Activated CD4-positive, CD25-positive, alpha-beta regulatory T cell treated with anti-CD3 and anti-CD28 coated beads, Interleukin-2, amount 50 U/mL, for 16 hours (primary cell): ENCODE measurements at places on chromosomes 4 and X.

- DNase-seq, result no peak
Measured at GRCh38 chr4:113823291-113823659, 61.7 kb upstream of the CAMK2D start.

GRCh38 chrX:1870421-1870820 is 255.6 kb downstream of the ASMT start:
- DNase-seq, result no peak

- no peak for DNase-seq
Measured at GRCh38 chr4:102338405-102338804, 6.9 kb downstream of the SLC39A8 start.

DNA sequence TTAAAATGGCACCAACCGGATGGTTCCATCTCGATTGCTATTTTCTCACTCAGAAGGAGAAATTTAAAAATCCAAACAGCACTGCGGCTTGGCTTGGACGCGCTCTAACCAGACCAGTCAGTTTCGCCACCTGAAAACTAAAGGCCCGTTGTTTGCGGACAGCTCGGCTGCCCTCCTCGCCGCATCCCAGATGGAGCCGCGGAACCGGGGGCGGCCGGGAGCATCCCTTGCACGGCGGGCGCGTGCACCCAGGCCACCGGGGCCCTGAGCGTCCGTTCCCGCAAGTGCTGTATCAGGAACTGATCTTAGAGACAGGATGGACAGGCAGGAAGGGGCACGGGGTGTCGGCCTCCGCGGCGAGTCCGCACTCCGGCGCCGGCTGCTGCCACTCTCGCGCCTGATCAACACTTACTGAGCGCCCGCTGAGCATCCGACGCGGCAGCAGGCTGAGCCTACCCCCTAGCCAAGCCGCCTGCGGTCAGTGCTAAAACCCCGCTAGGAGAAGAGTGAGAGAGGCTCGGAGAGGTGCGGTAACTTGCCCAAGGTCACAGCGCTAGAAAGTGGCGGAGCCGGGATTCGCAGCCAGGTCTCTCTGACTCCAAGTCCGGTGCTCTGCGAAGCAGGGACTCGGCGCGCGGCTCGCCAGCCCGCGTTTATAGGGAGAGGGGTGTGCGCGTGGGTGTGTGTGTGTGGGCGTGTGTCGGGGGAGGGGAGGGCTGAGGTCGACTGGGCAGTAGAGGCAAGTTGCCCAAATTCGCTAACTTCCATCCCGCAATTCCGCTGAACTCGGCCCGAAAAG is at the start of gene CITED1:
Gene CITED1 (minus strand): TSS at position 629 of the 799 bp plus-strand sequence. CDS start 3,045 bp downstream, outside the sequence.
- DNase-seq, result no peak

DNA sequence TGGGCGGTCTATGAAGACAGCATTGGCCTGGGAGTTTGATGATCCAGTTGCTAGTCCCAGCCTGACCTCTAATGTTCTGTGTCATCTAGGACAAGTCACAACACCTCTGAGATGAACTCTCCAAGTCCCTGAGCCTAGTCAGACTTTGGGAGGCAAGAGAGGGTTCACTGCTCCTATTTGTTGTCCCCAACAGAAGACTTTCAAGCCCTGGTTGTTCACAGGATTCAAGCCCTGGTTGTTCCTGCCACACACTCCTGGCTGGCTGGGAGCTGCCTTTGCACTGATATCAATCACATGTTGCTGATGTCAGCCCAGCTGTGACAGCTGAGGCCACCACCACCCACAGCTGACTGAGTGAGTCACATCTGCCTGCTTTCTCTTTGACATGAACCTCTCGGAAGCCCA is 253.2 kb upstream of the RASGEF1B start:
- DNase-seq, result no peak

GRCh38 chr4:27692868-27693634 is 832.4 kb downstream of the STIM2 start:
- DNase-seq, result no peak

- DNase-seq, result no peak
Measured at GRCh38 chr4:88817740-88818139, 120.1 kb upstream of the NAP1L5 start.

DNA sequence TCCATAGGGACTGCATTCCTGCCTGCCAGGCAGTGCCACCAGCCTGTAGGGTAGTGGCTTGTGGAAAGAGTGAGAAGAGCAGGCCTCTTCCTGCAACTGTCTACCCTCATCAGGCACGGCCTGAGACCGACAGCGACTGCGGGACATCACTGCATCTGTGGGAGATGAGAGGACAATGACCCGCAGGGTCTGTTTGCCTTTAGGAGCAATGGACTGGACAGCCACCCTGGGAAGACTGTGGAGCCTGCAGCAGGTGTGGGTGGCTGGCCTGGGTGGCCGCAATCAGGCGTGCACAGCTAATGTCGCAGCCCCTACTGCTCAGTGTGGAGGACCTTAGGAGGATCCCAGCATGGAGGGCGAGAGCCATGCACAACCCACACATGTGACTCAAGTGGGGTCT is 227.9 kb downstream of the PTTG2 start:
- DNase-seq, result no peak

DNA sequence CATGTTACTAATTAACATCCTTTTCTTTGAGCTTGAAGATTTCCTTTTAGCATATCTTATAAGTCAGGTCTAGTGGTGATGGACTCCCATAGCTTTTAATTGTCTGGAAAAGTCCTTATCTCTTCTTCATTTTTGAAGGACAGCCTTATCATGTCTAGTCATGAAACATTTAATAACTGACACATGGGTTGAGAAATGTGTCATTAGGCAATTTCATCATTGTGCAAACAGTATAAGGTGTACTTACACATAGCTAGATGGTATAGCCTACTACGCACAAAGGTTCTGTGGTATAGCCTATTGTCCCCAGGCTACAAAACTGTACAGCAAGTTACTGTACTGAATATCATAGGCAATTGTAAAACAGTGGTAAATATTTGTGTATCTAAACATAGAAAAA is 34.5 kb upstream of the ALG13 start:
- no peak for DNase-seq

- DNase-seq, result no peak
Measured at GRCh38 chr4:95284655-95285054, 264.1 kb downstream of the UNC5C start.

GRCh38 chr4:149815743-149816142 is at the start of gene IQCM:
Gene IQCM (minus strand): TSS chr4:149815843. CDS start chr4:149742691, 73,152 bp downstream.
- DNase-seq, result no peak

DNA sequence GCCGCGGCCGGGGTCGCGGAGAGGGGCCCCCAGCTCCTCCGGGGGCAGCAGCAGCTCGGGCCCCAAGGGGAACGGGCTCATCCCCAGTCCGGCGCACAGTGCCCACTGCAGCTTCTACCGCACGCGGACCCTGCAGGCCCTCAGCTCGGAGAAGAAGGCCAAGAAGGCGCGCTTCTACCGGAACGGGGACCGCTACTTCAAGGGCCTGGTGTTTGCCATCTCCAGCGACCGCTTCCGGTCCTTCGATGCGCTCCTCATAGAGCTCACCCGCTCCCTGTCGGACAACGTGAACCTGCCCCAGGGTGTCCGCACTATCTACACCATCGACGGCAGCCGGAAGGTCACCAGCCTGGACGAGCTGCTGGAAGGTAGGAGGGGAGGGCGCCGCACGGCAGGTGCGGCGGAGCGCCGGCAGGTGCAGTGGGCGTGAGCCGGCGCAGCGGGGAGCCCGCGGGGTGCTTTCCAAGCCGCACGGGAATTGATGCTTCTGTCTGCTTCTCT is 886 bp downstream of the DCLK2 start:
- no peak for DNase-seq

GRCh38 chr4:2837110-2837903 is 6.3 kb upstream of the ADD1 start:
- no peak for DNase-seq

- DNase-seq, result no peak
Measured at GRCh38 chr4:88320780-88321373, 36.5 kb upstream of the PPM1K start.

- DNase-seq, result no peak
Measured at GRCh38 chr4:26807330-26807729, 53.3 kb upstream of the STIM2 start.

DNA sequence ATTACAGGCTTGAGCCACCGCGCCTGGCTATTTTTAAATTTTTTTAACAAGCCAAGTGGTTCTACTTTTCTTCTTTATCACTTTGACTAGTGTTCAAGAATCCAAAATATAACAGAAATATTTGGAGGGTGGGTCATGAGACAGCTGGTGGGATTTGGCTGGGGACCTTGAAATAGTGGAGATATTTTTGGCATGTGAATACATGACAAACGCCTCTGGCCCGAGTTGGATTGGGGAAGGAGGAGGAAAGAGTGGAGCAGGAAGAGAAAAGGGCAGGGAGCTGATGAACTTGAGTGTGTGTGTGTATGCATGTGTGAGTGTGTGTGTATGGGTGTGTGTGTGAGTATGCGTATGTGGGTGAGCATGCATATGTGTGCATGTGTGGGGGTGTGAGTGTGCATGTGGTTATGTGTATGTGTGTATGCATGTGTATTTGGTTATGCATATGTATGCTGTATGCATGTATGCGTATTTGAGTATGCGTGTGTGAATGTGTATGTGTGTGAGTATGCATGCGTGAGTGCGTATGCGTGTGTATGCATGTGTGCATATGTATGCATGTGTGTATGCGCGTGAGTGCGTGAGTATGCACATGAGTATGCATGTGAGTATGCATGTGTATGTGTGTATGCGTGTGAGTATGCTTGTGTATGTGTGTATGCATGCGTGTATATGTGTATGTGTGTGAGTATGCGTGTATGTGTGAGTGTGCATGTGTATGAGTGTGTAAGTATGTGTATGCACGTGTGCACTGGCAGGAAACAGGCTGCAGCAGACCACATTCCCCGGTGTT is 49.6 kb downstream of the JADE1 start:
- DNase-seq, result no peak

DNA sequence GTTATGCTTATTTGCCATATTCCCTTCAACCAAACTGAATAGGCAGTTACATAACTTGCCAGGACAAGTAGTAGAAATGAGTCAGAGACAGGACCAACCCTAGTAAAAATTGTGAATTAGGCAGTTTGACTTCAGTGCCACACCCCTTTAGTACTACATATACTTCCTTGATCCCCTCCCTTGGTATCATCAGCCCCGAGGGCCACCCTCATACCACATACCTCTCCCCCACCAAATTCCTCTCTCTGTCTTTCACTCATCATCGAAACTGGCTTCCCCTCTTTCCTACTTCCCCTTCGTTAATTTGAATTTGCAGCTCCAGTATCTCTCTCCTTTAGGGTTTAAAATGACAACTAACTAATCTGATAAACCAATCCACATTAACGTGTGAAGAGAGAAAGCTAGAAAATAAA is 7.9 kb upstream of the PTPN13 start:
- no peak for DNase-seq

- no peak for DNase-seq
Measured at GRCh38 chr4:10226756-10227155, 110.2 kb upstream of the WDR1 start.

- no peak for DNase-seq
Measured at GRCh38 chr4:99202536-99202935, 16.5 kb downstream of the ADH6 start.

GRCh38 chr4:6465955-6466354 is 6.5 kb downstream of the PPP2R2C start:
- no peak for DNase-seq

GRCh38 chr4:78426972-78427371 is 124.6 kb upstream of the ANXA3 start:
- DNase-seq, result no peak

- no peak for DNase-seq
Measured at GRCh38 chr4:15945516-15945915, 7.0 kb upstream of the FGFBP1 start.

DNA sequence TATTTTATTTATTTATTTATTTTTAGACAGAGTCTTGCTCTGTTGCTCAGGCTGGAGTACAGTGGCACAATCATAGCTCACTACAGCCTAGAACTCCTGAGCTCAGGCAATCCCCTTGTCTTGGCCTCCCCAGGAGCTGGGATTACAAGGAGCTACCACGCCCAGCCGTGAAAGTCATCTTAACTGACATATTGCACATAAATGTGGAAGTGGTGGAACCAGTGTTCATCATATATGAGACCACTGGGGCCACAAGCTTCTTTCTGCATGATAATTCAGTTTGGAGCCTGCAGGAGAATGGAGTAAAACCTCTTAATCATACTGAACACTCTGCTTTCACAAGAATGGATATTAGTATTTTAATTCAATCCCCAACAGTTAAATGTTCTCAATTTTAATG is 12.5 kb upstream of the CTSO start:
- no peak for DNase-seq

DNA sequence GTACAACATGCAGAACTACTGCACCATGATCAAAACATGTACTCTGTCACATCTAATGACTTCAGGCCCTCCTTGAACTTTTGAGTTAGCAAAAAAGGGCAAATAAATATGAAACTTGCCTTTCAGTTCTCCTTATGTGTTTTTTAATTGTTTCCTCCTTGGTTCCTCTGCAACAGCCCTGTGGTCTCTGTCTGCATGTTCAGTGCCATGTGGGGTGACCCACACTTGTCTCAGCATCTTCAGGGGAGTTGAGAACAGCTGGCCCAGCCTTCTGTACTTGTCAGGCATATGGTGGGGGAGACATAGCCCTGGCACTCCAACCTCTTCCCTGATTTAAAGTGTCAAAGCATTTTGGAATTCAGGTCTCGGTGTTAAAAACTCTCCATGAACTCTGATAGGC is 188.0 kb upstream of the PGRMC2 start:
- no peak for DNase-seq

GRCh38 chr4:42396752-42397634 is at the start of gene SHISA3:
Gene SHISA3 (plus strand): TSS chr4:42397488. CDS start chr4:42398057, 569 bp downstream.
- no peak for DNase-seq

DNA sequence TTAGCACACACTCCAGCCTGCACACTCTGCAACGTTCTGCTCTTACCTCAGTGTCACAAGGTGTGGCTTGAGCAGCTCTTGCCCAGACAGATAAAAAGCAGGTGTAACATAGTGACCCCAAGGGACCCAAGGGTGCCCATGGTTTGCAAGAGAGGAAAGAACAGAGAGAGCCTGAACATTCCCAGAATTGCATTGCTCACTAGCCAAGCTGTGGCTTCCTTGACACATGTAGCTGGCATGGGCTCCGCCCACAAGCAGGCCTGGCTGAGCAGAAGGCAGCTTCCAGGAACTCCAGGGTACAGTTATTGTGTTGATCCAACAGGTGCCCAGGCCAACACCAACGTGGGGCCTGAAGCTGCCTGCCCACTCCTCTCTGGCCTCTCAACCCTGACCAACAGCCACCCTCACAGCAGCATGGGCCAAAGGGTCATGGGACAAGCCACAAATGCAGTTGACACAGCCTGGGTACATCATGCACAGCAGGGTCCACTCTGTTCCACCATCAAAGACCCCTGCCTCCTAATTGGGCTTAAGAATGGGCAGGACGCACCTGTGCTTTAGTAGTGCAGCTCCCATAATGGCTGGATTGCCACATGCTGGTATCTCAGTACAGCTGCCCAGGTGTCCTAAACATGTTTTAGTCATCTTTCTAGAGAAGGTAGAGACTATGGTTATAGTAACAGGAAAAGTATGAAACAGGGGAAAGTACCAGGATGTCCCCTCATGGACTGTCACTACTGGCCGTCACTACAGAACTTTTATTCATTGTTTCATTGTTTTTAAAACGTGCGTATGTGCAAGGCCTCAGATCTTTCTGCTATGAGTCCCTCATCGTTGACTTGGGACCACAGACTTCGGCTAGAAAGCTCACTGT is 73.7 kb upstream of the ACSL1 start:
- no peak for DNase-seq

GRCh38 chr4:176498617-176499256 is 179.0 kb downstream of the SPCS3 start:
- no peak for DNase-seq
